Mucosa of gallbladder (tissue), 1 donor: ENCODE measurements at places on chromosomes 4 and X.

- DNase-seq, result no peak
These were observed 460.2 kb upstream of the FAT1 start for GRCh38 chr4:187183826-187184225.

DNA sequence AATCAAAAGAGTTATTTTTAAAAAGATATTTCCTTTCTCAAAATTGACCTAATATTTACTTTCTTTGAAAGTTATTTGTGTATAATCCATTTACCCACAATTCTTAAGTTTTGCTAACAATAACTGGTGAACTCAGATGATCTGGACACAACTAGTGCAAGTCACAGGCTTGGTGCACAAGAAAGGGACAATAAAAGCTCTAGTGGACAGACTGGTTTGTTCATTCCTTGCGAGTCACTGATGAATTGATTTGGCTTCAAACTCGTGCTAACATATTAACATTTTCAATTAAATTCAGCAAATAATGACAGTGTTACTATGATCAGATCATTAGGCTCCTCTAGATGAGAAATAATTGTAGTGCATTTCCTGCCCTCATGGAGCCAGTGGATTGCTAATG, 169.2 kb downstream of the BMPR1B start:
- DNase-seq, result no peak

GRCh38 chr4:108484187-108484586, 136.2 kb upstream of the RPL34 start:
- DNase-seq, result no peak

- no peak for DNase-seq
These were observed 91.5 kb upstream of the PPARGC1A start for GRCh38 chr4:23981328-23981727.

DNA sequence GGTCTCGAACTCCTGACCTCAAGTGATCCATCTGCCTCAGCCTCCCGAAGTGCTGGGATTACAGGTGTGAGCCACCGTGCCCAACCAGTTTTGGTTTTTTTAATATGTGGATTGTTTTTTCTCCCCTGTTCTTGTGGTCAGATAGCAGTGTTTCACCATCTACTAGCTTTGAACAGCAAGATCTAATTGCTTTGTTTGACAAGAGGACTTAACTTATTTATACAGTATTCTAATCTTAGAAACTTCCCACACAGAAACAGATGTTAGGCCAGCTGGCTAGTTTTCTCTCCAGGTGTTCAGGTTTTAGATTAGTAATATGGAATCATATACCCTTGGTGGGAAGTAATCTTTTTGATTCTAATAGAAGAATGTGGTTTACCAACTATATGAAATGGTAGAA, 12.9 kb downstream of the ING2 start:
- DNase-seq, result no peak

DNA sequence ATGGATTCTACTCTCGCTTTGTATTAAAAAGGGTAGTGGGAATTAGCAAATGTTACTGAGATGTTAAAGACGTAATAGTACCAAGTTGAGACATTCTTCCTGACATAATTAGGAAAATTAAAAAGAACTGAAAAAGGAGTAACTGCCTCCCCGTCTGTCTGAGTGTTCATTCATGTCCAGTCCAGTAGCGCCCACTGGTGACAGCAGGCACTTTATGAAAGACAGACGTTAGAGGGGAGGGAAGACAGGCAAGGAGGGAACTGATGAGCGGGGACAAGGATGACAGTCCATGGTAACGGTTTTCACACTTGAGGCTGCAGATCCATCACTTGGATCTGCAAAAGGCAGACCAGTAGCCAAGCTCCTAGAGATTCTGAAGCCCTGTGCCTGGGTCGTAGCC, 326.7 kb downstream of the STK32B start:
- no peak for DNase-seq

DNA sequence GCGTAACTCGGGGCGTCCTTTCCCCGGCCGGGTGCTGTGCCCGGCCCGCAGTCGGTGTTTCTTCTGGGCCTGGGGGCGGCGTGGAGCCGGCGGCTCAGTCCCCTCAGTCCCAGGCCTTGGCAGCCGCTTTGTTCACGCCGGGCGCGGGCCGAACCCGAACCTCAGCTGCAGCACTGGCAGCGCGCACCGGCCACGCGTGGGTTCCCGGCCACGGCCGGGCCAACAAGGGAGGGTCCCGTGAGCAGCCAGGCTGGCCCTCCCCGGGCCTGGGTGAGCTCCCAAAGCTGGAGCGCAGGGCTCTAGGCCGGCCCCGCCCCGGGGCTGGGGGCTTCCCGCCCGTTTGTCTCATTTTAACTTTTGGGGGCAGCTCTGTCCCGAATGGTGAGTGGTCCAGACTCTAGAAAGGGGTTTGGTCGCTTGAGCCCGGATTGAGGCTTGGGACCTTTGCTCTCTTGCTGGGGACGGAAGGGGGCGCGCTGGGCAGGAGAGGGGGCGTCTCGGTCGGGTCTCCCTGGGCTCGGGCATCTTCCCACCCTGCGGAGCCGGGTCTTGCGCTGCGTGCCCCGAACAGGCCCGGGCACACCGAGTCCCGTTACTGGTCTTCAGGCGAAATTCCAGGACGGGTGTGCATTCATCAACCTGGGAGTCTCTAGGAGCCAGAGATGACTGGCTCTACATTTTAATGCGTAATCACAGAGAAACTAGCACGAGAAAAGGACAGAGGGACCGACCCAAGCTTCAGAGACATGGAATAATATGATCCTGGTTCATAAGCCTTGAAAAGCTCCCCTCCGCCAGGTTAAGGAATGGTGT, 177.1 kb downstream of the CBR4 start:
- DNase-seq, result no peak

GRCh38 chr4:166324321-166324720, 451.3 kb downstream of the TLL1 start:
- DNase-seq, result no peak

DNA sequence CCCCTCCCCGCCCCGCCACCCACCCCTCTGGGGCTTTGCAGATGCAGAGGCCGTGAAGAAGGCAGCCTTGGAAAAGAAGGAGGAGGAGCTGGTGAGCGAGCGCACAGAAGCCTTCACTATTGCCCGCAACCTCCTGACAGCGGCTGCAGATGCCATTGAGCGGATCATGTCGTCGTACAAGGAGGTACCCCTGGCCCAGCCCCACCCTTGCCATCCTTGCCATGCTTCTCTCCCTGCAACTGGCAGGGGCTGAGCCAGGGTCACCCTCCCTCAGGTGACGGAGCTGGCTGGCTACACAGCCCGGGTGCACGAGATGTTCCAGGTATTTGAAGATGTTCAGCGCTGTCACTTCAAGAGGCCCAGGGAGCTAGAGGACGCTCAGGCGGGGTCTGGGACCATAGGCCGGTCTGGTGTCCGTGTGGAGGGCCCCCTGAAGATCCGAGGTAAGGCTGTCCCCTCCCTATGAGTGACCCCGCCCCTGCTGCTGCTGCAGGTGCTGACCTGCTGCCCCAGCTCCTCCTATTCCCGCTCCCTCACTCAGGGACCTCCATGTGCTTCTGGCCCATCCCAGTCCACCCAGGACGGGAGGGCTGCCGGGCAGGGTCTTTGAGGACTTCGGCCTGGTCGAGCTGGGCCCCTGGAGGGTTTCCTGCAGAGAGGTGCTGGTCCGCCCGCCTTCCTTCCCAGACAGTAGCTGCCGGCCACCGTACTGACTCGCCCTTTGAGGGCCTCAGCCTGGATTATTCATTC, 11.6 kb downstream of the ABCD1 start:
- no peak for DNase-seq

GRCh38 chrX:24231131-24231540, 81.6 kb downstream of the ZFX start:
- peak; percentile 14 for DNase-seq

DNA sequence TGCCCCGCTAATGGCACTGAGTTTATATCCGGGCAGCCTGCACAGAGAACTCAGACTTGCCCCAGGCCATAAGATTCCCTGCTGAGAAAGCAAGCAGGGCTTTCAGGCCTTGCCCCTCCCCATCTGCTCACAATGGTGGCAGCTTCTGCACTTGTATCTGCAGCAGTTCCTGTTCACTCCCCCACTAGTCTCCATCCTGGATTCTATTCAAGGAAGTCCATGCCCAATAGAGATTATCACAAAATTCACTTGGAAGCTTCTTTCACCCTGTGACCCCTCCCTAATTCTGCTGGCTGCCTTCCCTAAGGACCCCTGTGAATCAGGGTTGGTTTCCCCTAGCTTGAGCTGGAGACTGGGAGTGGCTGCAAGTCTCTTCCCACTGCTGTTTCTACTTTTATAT, 34.5 kb upstream of the UCP1 start:
- DNase-seq, result no peak

DNA sequence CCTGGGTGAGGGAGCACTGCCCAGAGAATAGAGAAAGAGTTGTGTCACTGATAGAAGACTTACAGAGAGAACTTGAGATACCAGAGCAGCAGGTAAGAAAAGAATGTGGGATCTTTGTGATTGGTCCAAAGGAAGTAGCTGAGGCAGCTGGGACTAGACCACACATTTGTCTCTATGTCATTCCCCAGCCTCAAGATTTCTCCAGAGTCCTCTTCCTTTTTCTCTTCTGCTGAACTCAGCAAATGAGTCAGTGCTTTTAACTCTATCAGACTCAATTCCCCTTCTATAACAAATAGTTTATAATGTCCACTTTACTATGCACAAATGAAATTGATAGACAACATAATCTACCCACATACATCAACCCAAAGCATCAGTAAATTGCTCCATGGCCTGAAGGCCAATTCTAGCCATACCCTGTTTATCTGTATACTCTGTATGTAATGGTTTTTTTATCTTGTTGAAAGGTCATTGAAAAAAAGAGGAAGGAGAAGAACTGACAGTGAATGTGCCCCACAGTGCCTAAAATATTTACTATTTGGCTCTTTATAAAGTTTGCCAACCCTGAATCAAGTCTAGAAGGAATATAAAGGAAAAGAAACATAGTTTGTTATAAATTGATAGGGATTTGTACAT, 38.2 kb downstream of the ETDC start:
- no peak for DNase-seq

- no peak for DNase-seq
These were observed 59.7 kb upstream of the IQSEC2 start for GRCh38 chrX:53340852-53341645.

DNA sequence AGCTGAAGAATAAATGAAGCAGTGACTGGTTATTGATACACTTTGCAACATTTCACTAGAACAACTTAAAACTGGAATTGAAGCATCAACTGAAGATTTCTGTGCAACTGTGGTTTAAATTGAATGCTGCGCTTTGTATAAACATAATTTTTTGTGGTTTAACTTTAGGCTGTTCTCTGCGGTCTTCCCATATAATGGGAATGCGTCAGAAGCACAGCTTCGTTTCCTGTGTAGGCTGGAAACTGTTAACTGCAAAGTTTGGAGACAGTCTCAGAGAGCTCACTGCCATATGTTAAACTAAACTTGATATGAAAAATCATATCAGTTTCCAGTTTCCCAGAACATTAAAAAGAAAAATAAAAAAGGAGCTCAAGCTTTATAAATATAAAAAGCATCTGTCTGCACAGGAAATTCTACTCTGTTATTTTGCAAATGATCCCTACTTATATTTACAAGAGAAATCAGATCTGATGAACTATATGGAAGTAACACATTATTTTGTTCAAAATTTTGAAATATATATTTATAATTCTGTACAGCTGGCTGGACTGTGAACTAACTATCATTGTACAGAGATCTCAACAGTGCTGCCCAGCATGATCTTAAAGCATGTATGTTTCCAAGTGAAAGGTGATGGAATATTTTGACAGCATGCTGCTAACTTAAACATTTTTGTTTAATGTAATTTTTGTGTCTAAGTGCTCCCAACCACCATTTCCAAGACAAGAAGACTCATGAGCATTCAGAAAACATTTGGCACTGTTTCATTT, 139.9 kb downstream of the NDST3 start:
- no peak for DNase-seq

- DNase-seq, result no peak
These were observed 534.9 kb upstream of the FMR1 start for GRCh38 chrX:147376601-147377422.

GRCh38 chrX:9257718-9258420, 207.0 kb upstream of the TBL1X start:
- no peak for DNase-seq

DNA sequence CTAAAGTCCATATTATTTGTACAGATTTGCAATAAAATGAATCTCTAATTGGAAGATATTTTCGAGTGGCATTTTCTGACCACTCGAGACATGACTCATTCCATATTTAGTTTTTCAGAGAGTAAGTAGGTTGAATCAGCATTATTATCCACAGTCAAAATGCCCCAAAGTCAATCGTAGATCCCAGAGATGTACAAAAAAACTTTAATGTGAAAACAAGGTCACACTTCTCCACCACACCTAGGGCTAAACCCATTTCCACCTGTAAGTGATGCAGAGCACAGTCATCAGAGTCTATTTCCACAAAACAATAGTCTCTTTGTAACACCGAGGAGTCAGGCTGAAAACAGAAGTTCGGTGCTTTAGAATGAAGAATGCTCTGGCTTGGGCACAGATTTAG, 117.1 kb upstream of the TENM3 start:
- DNase-seq, result no peak

- DNase-seq, result no peak
These were observed 3.7 kb upstream of the PIR start for GRCh38 chrX:15496824-15497223.

DNA sequence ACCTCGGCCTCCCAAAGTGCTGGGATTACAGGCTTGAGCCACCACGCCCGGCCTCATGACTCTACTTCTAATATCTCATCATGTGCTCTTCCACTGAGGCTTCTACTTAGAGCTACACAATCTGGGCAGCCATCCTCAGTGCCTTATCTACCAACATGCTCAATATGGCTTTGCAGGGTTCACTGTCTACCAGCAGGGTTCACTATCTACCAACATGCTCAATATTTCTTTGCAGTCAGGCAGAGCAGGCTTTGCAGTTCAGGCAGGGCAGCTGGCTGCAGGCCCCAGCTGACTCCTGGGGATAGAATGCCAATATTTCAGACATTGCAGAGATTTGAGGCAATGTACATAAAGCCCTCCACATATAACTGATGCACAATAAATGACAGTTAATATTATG, 47.5 kb downstream of the PKD2 start:
- peak; percentile 63 for DNase-seq

GRCh38 chr4:80678413-80678812, 342.9 kb downstream of the CFAP299 start:
- no peak for DNase-seq

DNA sequence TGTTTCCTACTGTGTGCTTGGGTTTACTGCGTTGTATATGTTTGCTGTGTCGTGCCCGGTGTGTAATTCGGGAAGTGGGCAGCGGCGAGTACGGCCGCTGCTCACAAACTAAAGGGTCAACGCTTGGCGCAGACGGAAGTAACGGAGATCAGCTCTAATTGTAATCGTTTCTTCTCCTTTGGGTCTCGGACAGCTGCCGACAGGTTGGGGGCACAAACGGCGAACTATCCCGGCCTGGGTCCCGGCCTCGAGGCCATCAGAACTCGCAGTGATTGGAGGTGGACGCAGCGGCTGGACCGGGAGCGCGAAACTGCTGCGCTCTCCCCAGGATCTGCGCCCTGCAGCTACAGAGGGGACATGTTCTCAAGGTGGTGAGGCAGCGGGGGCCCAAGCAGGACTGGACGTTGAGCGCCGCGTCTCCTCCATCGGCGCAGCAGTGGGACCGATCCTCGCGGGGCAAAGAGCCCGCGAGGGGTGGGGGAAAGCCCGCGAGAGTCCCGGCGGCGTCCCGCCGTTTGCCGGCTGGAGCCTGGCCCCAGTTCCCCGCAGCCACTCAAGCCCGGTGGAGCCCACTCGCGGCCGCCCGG, 516 bp upstream of the ZIC3 start:
- no peak for DNase-seq

- no peak for DNase-seq
These were observed 30.9 kb downstream of the CXorf58 start for GRCh38 chrX:23938690-23939089.

- no peak for DNase-seq
These were observed 48.1 kb upstream of the ATXN3L start for GRCh38 chrX:13367950-13368349.

- no peak for DNase-seq
These were observed 2.6 kb downstream of the COX18 start for GRCh38 chr4:73066928-73067327.
